Fibroblast of pulmonary artery (primary cell): ENCODE measurements at places on chromosomes 4 and X.

- peak; percentile 44 for DNase-seq
These were observed 11.8 kb downstream of the AMBN start for GRCh38 chr4:70603856-70604255.

GRCh38 chr4:83625821-83626220, 89.9 kb downstream of the GPAT3 start:
- DNase-seq, result no peak

- DNase-seq, result peak; percentile 83
These were observed 28.8 kb upstream of the SOWAHD start for GRCh38 chrX:119729408-119730201.

GRCh38 chr4:40992472-40993295, 221.7 kb downstream of the APBB2 start:
- peak; percentile 92 for DNase-seq

- DNase-seq, result no peak
These were observed 558.4 kb upstream of the IGFBP7 start for GRCh38 chr4:57668621-57669020.

DNA sequence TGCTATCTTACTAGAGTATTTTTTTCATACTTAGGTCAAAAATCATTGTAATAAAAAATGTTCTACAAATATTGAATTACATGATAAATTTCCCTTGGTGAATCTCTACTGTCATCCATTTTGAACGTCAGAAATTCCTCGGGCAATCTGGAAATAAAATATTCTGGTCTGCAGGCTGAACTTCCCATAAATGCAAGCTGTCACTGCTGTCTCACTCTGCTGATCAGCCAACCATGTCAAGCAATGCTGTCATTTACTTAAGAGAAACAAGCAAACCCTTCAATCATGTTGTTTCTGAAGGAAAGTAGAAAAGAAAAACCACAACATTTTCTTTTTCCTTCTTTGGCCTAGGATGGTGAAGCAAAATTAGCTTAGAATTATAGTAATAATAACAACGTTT, 514.2 kb upstream of the GALNT7 start:
- DNase-seq, result no peak

GRCh38 chr4:42152507-42153504, at the start of gene BEND4:
Gene BEND4, minus strand, starts transcription at chr4:42152655. Its CDS starts 512 bp downstream, at chr4:42152143.
- no peak for DNase-seq

- peak; percentile 82 for DNase-seq
These were observed 109.1 kb downstream of the GPAT3 start for GRCh38 chr4:83644677-83645659.

GRCh38 chr4:106355193-106355592, 13.4 kb downstream of the GIMD1 start:
- no peak for DNase-seq

- DNase-seq, result no peak
These were observed 106.4 kb upstream of the GRIA3 start for GRCh38 chrX:123077631-123078030.

DNA sequence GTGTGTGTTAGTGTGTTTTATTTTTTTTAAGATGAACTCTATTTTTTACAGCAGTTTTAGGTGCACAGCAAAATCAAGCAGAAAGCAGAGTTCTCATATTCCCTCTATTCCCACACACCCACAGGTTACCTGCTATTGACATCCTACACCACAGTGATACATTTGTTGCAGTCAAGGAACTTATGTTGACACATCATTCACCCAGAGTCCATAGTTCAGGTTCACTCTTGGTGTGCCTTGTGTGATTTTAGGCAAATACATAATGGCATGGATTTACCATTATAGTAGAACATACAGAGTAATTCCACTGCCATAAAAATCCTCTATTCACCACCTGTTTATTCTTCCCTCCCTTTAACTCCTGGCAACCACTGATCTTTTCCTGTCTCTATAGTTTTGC, 28.7 kb downstream of the DIAPH2 start:
- no peak for DNase-seq

- no peak for DNase-seq
These were observed 208.6 kb upstream of the PRPS2 start for GRCh38 chrX:12582649-12583048.

- DNase-seq, result no peak
These were observed 23.0 kb downstream of the HMX1 start for GRCh38 chr4:8848507-8849265.

DNA sequence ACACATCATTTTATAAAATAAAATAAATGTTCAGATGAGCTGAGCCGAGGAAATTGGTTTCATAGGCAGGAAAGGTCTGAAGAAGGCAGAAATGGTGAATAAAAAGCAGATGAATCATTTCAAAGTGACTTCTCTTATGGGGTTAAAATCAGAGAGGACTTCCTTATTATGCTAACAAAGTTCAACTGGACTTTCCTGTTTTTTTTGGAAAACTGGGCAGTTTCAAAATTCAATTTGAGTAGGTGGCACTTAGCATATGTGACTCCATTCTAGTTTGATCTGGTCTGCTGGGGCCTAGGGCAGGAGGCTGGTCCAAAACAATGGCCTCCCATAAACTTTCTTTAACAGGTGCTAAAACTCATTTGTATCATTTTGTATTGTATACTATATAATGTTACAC, 1794.9 kb upstream of the TENM3 start:
- DNase-seq, result no peak

- DNase-seq, result no peak
These were observed 82.8 kb upstream of the CTSO start for GRCh38 chr4:156036496-156036895.

DNA sequence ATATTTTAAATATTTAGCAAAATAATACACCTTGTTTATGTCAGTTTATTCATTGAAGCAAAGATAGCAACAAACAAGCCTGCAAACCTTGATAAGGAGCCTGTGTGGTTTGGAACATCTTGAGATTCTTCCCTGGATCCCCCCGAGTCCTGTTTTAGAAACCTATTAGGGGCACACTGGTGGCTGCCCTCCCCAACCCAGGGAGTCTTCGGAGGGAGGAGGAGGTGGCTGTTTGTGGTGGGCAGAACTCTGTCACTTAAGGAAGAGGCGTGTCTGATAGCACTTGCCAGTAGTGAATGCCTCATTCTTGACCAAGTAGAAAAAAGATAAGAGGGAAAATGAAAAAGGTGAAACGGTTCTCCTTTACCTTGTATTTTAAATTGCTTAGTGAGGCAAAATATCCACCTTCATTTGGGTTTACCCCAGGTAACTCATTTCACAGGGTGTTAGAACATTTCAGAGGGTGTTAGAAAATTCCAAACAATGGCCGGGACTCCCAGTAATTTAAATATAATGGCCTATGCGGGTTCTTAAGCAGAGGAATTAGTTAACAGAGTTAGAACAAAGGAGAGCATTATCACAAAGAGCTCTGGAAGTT, 10.4 kb downstream of the KIT start:
- no peak for DNase-seq

DNA sequence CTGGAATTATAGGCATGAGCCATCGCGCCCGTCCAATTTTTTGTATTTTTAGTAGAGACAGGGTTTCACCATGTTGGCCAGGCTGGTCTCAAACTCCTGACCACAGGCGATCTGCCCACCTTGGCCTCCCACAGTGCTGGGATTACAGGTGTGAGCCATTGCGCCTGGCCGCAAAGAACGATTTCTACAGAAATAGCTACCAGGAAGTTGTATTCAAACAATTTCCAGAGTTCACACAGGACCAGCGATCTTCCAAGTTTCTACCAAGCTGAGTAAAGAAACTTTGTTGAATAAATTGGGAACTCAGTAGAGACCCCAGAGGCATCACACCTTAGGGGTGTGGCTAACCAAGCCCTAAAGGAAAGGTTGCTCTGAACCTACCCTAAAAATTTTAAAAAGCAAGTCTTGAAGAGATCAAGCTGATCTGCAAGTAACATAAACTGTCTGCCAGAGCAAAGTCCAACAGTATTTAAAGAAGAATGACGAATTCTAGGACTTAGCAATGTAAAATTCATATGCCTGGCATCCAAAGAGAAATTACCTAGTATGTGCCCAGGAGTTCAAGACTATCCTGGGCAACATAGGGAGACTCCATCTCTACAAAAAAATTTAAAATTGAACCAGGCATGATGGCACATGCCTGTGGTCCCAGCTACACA, 48.4 kb upstream of the USP9X start:
- no peak for DNase-seq

DNA sequence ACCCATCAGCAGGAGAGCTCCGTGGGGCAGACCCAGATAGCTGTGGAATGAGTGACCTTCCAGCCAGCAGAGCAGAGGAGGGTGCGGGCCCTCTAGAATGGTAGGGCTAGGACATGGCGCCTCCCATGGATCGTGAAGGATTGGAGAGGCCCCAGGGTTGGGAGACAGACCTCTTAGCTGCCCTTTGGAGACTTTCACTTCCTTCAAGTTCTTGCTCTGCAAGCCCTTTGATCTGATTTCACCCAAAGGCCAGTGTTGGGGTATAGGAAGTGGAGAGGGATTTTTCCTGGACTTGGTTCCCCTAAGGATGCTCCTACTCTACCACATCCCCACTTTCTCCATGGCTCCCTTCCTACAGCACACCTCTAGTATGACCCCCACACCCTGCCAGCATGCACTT, 3.0 kb downstream of the SASH3 start:
- DNase-seq, result no peak

DNA sequence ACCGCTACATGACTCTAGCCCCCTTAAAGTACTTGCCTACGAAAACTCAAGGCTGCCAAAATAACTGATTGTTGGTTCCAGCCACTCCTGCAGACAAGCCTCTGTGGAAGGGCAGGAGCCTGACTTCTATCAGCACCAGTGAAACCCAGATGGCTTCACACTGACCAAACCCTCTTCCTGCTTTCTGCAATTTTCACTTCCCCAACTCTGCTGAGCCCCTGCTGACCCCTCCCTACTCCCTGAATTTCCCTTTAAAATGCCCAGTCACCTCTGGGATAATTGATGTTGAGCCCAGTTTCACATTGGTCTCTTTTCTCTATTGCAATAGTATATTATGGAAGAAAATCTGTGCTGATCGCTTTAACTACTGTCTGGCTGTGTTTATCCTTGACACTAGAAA, 61.6 kb upstream of the STS start:
- no peak for DNase-seq

DNA sequence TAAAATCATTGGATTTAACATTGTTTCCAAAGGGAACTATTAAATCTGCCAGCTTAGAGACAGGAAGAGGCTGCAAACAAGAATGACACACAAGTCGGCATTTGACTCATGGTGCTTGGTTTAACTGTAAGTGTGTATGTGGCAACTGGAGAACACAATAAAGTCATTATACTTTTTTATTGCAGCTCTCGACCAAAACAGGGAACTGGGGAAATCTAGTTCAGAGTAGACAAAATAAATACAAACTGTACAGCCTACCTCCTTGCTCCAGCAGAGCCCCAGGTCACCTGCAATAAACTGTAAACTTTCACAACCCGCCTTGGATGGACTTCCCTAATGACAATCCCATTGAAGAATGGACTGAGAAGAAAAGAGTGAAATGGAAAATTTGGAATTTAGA, 24.0 kb downstream of the NPY5R start:
- DNase-seq, result no peak

DNA sequence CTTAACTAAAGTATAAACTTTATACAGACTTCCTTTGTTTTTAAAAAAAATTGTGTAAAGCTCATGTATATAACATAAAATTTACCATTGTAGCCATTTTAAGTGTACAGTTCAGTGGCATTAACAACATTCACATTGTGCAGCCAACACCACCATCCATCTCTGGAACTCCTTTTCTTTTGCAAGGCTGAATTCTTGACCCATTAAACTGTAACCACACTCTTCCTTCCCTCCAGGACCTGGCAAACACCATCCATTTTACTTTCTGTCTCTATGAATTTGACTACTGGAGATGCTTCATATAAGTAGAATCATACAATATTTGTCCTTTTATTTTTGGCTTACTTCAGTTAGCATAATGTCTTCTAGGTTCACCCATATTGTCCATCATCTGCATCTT, 104.7 kb downstream of the RASL11B start:
- DNase-seq, result no peak

GRCh38 chrX:31323658-31324057, 251.8 kb upstream of the FTHL17 start:
- DNase-seq, result no peak

GRCh38 chrX:23610495-23610894, 56.8 kb upstream of the PRDX4 start:
- no peak for DNase-seq

GRCh38 chr4:153326513-153326912, 18.0 kb upstream of the MND1 start:
- DNase-seq, result peak; percentile 49

GRCh38 chr4:47462799-47463234, 685 bp downstream of the COMMD8 start:
- peak; percentile 8 for DNase-seq

DNA sequence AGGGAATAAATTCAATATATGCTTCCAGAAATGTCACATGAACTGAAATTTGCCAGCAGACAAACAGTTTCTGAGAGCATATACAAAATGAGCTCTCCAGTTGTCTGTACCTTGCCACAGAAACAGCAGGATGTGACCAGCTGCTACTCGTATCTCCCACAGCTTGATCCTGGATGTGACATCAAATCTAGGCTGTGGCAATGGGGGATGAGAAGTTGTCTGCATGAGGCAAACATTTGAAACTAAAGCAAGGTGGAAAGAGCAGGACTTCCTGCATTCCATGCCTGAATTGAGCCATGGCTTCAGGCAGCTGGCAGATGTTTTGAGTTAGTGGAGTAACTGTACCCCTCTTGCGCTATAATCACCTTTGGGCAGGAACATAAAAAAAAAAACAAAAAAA, 1724.0 kb downstream of the RPA4 start:
- DNase-seq, result no peak

GRCh38 chr4:114606245-114606644, 7.6 kb downstream of the UGT8 start:
- no peak for DNase-seq

DNA sequence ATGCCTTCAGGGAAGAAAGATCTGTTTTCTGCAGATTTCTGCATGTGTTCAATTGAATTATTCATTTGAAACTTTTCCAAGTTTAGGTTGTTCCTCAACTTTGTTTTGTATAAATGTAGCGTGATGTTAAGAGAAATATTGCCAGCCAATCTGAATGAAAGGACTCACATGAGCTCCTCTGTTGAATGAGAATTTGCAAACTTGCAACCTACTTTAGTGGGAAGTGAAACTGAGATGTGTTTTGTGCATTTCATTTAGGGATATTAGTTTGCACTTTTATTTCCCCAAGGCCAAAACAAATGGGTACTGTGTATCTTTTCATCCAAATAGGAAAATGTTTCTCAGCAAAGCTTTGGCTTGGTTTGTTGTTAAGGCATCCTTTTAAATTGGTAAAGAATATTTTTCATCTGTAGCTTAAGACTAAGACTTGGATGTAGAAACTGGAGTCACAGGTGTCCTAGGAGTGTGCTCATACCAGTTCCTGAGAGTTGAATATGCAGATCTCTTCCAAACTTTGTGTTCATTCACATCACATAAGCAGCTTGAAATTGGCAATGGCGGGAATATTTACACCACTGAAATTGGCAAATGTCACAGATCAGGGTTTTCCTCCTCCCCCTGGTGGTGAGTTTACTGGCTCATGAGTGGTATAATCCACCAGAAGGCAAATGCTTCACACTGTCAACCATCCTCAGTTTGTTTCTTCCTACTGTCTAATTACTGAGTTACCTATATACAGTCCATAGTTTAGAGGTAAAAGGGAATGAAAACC, 193.6 kb upstream of the BANK1 start:
- DNase-seq, result no peak

- no peak for DNase-seq
These were observed 176.3 kb downstream of the FAM13A start for GRCh38 chr4:88880501-88881226.

- DNase-seq, result peak; percentile 14
These were observed 19.0 kb upstream of the PDE5A start for GRCh38 chr4:119647558-119647957.
